ENCODE measurements at places on chromosomes 3 and 15.

DNA sequence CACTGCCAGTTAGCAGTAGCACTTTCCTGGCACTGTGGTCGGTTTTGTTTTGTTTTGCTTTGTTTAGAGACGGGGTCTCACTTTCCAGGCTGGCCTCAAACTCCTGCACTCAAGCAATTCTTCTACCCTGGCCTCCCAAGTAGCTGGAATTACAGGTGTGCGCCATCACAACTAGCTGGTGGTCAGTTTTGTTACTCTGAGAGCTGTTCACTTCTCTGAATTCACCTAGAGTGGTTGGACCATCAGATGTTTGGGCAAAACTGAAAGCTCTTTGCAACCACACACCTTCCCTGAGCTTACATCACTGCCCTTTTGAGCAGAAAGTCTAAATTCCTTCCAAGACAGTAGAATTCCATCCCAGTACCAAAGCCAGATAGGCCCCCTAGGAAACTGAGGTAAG lies 22.6 kb downstream of the CLDN18 start:
- no peak for DNase-seq

GRCh38 chr3:48897460-48898376 lies 964 bp downstream of the SLC25A20 start:
- no peak for DNase-seq

- no peak for DNase-seq
Measured at GRCh38 chr3:56879436-56880215, 77.9 kb upstream of the ARHGEF3 start.

GRCh38 chr3:9012521-9012920 lies 49.2 kb upstream of the RAD18 start:
- no peak for DNase-seq

- DNase-seq: no peak
Measured at GRCh38 chr3:119731560-119732343, 28.9 kb downstream of the CFAP91 start.

GRCh38 chr3:9397906-9398699 lies 688 bp downstream of the SETD5 start:
- no peak for DNase-seq

DNA sequence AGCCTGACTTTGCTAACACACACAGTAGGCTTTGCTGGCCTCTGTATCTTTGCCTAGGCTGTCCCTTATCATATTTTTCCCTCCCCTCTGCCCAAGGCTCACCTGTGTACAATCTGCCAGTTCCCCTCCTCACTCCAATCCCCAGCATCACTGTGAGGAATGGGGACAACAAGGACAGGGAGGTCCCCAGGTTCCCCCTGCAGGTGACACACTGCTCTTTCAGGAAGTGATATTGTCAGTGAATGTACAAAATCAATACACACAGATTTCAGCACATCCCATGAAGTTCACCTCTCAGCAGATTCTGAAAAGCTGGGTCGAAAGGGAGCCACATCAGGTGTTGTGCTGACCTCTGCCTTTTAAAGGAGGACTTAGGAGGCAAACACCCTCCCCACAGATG lies 177.5 kb downstream of the RAB11A start:
- no peak for DNase-seq

- no peak for DNase-seq
Measured at GRCh38 chr15:48842501-48842900, 31.6 kb upstream of the CEP152 start.

DNA sequence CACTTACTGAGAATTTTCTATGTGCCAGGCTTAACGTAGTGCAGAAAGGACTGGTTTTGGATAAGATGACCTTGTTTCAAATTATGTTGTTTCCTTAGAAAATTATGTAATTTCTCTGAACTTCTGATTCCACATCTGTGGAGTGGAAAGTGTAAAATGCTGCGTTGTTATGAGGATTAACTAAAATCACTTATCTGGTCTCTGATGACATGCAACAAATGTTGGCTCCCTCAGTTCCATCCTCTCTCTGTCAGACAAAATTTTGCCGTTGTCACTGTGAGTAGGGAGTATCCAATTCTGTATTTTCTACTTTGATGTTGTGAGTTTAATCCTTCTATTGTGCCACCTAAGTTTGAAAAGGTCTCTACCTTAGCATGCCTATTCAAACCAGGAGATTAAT lies 175.5 kb downstream of the KCNMB2 start:
- no peak for DNase-seq

GRCh38 chr3:23816721-23817120 lies 11.0 kb downstream of the UBE2E1 start:
- no peak for DNase-seq

GRCh38 chr15:68414206-68414555 lies 17.8 kb downstream of the ITGA11 start:
- DNase-seq: no peak

- DNase-seq: no peak
Measured at GRCh38 chr3:126604691-126605090, 46.0 kb upstream of the C3orf22 start.

DNA sequence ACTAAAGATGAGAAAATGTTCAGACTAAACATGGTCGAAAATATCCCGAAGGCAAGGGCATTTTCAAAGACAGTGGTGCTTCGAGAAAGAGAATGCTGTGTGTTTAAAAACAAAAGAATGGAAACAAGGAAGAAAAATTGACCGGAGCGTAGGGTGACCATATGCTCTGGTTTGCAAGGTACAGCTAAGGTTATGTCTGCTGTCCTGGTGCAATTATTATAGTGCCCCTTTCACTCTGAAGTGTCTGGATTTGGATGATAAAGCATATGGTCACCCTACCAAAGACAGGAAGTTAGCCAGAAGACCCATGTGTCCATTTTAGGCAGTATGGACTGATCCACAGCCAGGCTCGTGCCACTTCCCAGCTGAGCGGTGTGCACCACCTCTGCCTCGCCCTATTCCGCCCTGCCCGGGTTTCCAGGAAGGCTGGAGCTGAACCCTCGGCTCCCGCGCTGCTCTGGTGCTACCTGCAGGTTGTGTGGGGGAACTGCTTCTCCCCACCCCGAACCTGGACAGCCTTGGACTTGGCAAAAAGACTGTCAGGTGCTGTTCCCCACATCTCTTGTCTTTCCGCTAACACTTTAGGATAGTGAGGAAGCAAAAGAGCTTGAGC lies 25.2 kb downstream of the GOLGA6D start:
- DNase-seq: peak; percentile 3

- DNase-seq: no peak
Measured at GRCh38 chr3:43273416-43273815, 12.9 kb upstream of the SNRK start.

GRCh38 chr3:149299938-149300801 lies 33.3 kb downstream of the TM4SF18 start:
- DNase-seq: no peak

- peak; percentile 82 for DNase-seq
Measured at GRCh38 chr3:113736548-113737089, 9.4 kb downstream of the NAA50 start.

DNA sequence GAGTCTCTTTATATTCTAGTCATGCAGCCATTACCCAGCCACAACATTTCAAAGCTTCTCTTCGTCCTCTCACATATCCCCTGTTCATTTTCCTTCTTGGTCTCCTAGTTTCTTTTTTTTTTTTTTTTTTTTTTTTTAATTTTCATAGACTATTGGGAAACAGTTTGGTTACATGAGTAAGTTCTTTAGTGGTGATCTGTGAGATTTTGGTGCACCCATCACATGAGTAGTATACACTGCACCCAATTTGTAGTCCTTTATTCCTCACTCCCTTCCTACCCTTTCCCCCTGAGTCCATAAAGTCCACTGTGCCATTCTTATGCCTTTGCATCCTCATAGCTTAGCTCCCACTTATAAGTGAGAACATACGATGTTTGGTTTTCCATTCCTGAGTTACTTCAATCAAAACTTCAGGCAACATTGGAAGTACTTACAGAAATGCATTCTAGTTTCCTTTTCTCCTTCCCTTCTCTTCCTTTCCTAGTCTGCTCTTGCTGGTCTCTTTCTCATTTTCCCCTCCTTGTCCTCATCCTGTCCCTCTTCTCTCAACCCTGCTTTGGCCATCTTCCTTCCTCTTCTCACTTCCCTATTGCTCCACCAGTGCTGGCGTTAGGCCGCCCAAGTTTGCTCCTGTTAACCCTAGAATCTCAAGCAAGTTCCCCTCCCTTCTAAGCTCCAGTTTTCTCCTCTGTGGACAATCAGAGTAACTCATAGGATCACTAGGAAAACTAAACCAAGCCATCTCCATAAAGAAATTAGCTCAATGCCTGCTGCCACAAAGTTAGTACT lies 4.8 kb downstream of the ATP8B4 start:
- no peak for DNase-seq

DNA sequence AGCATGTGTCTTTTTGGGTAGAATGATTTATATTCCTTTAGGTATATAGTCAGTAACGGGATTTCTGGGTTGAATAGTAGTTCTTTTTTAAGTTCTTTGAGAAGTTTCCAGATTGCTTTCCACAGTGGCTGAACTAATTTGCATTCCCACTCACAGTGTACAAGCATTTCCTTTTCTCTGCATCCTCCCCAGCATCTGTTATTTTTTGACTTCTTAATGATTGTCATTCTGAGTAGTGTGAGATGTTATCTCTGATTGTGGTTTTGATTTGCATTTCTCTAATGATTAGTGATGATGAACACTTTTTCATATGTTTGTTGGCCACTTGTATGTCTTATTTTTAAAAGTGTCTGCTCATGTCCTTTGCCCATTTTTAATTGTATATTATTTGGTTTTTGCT lies 337.6 kb downstream of the EFHB start:
- no peak for DNase-seq

- DNase-seq: no peak
Measured at GRCh38 chr3:147301781-147302180, 104.6 kb downstream of the ZIC4 start.

GRCh38 chr15:22895465-22896190 lies 57.2 kb downstream of the NIPA2 start:
- no peak for DNase-seq

GRCh38 chr3:40930756-40931155 lies 268.5 kb upstream of the CTNNB1 start:
- no peak for DNase-seq

DNA sequence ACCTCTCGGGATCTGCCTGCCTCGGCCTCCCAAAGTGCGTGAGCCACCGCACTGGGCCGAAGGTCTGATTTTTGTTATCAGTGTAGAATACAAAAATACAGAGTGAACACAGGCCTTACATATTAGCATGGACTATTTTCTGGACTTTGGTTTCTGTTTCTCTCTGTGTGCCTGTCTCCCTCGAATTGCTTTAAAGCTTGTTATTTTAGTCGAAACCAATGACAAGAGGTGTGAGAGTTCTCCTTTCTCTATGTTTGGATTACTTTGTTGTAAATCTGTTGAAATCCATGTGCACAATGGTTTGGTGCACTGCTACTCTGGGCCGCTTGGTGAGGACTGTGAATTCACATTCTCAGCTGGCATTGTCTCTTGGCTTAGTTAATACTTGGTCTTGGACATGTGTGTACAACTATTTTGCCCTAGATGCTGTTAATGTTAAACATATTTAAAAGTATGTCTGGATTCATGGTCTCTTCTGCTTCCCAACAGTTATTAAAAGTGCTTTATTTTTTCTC lies 23.9 kb downstream of the MED12L start:
- no peak for DNase-seq

DNA sequence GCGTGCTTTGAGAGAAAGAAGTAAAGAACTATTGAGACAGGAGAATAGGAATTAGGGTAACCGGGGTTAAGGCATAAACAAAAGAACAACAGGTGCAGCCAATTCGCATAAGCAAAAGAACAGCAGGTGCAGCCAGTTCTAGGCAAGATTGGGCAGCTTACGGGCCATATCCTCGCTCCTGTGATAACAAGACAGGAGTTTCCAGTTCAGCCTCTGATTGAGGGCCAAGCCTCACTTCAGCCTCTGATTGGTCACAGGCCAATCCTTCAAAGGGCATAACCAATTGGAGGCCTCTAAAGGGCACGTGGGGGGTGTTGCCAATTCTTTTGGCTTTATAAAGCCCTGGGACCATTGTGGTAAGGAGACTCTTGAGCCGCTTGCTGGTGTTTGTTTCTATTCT lies 143.5 kb downstream of the GADL1 start:
- no peak for DNase-seq

DNA sequence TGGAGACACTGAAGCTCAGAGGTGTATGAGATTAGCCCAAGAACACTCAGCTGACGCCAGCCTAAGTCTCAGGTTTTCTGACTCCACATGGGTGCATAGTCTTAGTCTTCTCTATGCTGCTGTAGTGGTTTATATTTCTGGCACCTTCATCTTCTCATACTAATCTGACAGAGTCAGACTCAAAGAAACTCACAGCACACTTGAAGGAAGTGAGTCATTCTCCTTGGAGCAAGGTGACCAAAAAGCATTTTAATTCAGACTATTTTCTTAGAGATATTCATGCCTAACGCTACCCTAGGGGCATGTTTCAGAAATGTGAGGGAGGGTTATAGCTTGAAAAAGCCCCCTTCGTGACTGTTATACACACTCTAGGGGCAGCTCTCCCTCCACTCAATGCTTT lies 775.3 kb upstream of the ARPP21 start:
- no peak for DNase-seq

- no peak for DNase-seq
Measured at GRCh38 chr3:8610951-8611350, 33.6 kb downstream of the SSUH2 start.

DNA sequence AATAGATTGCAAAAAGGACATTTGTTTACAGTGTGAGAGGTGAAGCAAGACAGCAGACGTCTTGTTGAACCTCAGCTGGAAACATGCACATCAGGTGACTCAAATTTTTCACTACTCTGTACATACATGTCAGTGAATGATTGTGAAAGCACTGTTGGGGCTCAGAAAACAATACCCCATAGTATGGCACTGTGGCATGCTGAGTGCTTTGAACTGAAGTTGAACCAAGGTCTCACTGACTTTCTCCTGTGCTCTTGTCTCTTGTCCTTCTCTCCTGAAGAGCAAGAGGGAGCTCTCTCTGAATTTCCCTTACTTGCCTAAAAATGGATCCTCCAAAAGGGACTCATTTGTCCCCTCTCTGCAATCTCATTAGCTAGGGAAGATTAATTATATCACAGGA lies 24.5 kb upstream of the NEDD4 start:
- DNase-seq: no peak

GRCh38 chr15:84797212-84797611 lies 19.9 kb upstream of the ALPK3 start:
- no peak for DNase-seq

GRCh38 chr15:94970802-94971201 lies 739.4 kb downstream of the MCTP2 start:
- DNase-seq: no peak

DNA sequence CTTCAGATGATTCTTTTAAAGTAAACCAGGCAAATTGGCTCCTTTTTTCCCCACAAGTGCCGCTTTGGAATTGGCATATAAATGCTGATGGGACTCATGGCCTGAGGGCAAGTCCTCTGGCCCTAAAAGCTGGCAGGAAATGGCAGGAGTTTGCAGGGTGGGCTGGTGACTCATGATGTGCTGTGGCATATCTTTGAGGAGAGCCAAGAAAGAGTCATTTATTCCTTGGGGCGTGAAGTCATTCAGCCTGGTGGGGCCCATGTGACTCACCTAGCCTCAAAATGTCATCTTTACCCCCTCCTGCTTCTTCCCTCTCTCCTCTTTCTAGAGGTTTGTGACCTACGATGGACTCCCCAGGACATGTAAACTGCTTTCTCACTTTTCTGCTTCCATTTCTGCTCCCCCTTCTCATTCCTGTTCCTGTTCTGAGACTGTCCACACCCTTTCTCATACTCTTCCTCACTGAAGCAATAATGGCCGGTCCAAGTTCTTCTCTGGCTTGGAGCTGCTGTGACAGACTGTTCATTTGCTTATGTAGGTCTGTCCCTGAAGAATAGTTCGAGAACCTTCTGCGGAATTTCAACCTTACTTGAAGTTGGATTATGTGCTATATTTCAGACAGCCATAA lies 326.1 kb downstream of the SATB1 start:
- no peak for DNase-seq

GRCh38 chr15:38061856-38062649 lies 127.6 kb downstream of the TMCO5A start:
- DNase-seq: no peak

- DNase-seq: no peak
Measured at GRCh38 chr15:35874260-35874905, 328.4 kb upstream of the DPH6 start.
